ENCODE measurements at places on chromosomes 5 and 9.
A peak's percentile ranks its signal among the peaks of the same experiment; 100 is the strongest.

DNA sequence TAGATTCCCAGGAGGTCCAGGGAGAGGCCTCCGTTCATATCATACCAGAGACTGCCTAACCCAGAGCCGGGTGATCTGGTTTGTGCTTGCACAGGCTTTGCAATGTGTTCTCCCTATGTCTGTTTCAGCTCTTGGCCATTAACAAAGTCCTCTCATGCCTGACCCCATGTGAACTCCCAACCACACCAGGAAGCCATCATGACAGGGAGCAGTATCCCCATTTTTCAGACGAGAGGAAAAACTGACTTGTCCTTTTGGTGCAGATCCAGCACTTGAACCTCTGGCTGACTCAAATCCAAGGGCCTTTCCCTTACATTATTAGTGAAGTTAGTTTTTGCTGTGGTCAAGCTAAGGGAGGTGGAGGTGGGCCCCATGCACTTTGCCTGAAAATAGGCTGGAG, 58.4 kb downstream of the TEX10 start:
- DNase-seq = no peak

DNA sequence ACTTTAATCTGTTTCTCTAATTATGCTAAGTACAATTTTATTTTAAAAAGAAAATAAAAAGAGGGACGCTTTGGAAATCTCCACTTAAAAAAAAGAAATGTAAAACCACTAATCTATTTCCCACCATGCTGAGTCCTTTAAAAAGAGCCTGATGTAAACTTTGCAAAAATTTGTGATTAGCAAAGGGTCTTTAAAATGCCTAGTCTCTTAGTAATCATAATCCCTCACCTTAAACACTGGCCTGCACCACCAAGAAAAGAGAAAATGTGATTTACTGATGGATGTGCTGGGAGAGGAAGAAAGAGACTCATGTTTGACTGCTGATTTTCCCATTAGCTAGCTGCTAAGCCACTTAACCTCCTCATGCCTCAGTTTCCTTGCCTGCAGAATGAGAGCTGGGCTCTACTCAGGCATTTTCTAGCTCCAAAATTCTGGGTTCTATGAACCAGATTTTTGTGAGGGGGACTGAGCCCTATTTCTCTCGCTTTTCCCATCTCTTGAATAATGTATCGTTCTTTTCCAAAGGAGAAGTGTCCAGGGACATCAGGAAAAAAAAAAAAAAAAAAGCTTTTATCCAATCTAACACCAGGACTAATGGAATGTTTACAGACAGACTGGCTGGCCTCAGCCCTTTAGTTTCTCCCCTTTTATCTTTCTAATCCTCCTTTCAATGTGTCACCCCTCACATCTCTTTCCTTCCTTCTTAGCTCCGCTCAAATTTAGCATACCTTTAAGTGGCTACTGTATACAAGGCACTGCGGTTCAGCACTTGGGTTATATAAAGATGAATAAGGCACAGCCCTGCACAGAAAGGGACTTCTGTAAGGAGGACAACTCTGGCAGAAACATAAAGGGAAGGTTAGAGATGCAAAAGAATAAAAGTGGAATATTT, 312.4 kb downstream of the ARL15 start:
- DNase-seq = no peak

GRCh38 chr5:159210210-159210661, 883 bp upstream of the RNF145 start:
- no peak for DNase-seq

DNA sequence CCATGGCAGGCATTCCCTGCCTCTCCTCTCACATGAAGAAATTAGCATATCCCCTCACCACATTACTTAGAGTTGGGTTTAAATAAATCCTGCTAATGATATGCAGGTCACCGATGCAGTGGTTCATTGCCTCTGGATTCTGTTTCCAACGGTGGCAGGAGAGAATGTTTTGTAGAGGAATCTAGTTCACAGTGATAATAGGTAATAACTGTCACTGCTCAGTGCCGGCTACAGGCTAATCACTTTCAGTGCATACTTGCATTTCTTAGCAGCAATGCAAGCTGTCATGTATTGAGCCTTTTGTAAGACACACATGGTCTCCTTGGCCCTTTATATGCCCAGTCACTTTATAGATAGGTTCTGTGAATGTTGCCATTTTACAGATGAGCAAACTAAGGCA, 59.5 kb upstream of the INSYN2B start:
- DNase-seq = no peak

DNA sequence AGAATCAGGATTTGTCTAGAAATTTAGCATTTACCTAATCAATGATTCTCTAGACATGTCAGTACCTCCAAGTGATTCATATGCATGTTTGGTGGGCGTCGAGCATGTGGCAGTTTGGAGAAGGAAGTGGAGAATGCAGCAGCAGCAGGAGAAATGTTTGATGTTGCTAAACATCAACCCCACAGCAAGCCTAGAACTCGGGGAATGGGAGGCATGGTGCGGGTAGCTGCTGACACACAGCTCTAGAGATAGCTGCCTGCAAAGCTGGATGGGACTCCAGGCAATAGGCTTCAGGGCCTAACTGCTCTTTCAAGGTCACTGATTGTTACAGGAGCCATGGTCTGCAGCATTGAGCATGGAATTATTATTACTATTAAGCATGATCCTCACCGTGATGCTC, 137.3 kb downstream of the DOCK8 start:
- DNase-seq = no peak

GRCh38 chr5:38600329-38601045, 44.0 kb upstream of the LIFR start:
- DNase-seq = no peak

DNA sequence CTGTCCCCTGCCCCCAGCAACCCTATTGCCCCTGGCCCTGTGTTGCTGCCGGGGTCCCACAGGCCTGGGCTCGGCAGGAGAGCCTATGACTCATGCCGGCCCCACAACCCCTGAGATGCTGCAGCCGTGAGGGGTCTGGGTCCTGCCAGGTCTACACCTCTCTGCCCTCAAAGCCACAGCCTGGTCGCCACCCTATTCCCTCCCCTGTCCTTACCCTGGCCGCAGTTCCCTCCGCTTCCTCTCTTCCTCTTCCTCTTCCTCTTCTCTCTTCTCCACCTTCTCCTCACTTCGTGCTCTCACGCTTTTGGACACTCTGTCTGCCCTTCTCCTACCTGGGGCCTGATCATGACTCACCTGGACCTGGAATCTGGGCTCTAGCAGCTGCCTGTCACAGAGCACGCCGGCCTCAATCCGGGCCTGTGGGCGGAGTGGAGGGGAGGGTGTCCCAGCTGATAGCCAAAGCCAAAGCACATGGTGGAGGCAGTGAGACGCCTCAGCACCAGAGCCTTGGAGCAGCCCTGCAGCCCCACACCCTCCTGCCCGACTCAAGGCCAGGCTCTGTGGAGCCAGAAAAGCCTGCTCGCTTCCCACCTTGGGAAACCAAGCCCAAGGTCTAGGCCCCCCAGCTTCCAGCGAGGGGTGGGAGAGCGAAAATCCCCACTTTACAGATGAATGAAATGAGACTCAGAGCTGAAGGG, 26.8 kb upstream of the CSF1R start:
- no peak for DNase-seq

DNA sequence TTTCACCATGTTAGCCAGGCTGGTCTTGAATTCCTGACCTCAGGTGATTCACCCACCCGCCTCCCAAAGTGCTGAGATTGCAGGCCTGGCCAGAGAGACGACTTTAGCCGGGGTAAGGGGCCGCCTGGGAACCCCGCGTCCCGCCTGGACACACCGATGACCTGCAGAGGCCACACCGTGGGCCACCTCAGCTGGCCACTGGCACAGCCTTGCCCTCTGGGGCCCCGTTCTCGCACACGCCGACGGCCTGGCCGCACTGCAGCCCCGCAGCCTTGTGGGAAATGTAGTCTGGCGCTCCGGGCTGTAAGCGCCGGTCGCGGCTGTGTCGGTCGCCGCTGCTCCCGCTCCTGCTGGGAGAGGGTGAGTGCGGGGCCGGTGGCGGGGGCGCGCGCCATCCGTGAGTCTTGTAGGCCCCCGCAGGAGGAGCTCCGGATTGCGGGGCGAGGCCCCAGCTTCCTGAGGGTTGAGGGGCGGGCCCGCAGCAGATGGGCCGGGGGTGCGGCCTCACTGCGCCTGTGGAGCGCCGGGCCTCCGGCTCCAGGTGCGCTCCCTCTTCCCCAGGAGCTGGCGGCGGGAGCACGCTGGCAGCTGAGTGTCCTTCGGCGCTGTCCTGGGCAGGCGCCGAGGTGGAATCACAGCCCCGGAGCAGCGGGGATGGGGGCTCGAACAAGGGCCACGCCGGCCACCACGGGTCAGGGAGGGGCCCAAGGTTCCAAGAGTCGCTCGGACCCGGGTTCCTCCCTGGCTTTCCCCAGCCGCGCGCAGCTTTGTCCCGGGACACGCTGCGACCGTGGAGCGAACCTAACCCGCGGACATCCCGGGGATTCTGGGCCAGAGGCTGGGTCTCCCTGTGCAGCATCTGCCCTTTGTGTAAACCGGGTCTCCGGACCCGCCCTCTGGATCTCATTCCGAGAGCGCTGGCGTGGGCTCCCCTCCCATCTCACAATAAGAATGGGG, at the start of gene ZFP2:
TSS of gene ZFP2 (plus strand) at position 299 of the 957 bp plus-strand sequence. CDS start 35,401 bp downstream, outside the sequence.
- peak; percentile 9 for DNase-seq

DNA sequence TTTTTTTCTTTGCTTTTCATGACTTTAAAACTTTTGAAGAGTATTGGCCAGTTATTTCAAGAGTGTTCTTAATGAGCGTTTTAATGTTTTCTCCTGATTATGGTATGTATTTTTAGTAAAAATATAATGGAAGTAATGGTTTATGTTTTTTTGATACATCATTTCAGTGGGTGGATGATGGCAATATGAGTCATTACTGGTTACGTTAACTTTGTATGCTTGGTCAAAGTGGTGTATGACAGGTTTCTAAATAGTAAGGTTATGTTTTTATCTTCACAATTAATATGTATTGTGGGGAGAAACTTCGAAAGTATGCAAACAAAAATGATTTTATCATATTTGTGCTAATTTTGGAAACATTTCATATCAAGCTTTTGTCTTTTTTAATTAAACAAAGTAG, 176.7 kb upstream of the PRDM9 start:
- DNase-seq = no peak

DNA sequence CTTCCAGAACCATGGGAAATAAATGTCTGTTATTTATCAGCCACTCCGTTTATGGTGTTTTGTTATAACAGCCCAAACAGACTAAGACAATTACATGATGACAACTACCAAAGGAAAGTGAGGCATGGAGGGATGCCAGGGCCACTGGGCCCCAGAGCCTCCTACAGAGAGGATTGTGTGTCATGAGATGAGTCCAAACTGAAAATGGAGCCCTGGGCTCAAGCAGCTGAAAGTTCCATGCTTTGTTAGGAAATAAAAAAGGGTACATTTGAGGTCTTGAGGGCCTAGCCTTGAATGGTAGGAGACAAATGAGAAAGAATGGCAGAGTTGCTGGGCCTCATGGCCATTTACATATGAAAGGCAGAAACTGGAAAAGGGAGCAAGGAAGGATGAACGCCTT, 586.5 kb downstream of the CETN3 start:
- no peak for DNase-seq

DNA sequence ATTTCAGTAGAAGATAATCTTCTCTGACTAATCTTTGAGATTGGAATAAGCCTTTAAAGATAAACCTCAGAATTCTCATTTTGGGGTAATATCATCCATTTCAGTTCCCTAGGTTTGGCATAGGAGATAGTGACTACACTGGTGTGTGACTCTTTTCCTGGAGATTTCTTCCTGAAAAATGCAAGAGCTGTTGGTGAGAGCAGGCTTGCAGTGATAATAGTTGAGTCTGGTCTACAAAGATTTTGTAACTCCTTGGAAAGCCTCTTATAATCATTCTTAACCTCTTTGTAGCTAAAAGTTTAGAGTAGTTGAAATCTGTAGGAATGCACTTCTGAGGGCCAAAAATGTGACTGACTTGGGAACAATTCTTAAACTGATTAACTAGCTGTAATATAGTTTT, 23.4 kb downstream of the RANBP17 start:
- DNase-seq = no peak

DNA sequence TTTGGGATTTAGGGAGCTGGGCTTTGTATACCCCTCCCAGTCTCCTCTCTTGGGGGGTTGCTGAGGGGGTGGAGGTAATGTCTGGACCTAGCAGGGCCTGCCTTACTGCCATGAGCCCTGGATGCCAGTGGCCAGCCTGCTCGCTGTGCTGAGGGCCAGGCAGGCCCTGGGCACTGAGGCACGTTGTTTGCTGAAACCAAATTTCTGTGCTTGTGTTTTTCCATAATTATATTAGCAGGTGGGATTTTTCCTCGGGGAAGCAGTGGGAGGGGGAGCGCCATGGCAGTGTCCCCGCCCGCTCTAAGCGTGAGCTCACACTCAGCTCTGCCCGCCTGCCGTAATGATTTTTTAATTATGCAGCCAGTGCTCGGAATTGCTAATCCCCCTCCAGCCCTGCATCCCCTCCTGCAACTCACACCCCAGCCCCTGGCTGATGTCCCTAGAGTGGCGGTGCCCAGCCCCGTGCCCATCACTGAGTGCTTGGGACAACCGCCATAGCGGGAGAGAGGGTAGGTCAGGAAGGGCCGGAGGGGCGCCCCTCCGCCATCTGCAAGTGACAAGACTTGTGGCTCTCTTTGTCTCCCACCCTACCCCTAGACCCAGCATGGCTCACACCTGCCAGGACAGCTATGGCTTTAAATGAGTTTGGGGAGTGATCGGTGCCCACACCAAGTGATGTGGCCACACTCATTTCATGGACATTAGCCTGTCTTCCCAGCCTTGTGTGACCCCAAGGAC, 20.9 kb downstream of the CXXC5 start:
- no peak for DNase-seq

GRCh38 chr5:74192606-74193299, 447.8 kb downstream of the ENC1 start:
- no peak for DNase-seq

GRCh38 chr9:83435301-83435700, 102.9 kb downstream of the FRMD3 start:
- DNase-seq = no peak

DNA sequence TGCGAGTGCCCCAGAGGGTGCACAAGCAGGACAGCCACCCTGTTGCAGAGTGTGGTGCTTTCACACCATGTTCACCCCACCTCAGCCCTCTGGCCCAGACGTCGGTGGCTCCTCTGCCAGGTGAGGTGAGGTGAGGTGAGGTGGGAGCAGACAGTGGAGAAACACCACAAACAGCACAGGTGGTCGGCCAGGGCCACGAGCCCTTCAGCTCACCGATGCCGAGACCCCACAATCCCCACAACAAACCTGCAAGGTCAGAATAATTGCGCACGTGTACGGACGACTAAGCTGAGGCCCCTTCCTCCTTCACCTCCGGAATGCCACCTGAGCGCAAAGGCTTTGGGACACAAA, 10.5 kb downstream of the BRD3 start:
- no peak for DNase-seq

- DNase-seq = no peak
Measured at GRCh38 chr9:134335061-134335460, 8.8 kb downstream of the RXRA start.

DNA sequence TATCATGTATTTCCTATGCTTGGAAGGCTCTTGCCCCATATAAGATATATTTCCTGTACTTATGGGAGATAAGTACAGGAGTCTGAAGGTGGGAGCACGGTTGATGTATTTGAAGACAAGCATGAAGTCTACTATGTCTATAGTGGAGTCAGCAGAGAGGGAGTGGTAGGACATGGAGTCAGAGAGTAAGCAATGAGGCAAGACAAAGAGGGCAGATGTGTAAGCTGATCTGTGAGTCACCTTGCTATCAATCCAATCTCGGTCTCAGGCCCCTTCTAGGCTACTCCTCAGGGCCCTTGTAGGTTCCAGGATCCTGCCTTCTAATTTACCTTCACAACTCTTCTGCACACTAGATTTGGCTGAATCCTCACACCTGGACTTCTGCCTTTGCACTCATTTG, 105.5 kb downstream of the MACIR start:
- DNase-seq = no peak

All from GM04503 (cell line).